ENCODE measurements at places on chromosomes 1 and 21. TPM values are rescaled to one million over a fixed set of nuclear protein-coding genes. Genes with fewer than 3 reads are reported as not detected.

The SLC41A1 gene
- 15.9 TPM for polyA plus RNA-seq

GRCh38 chr1:68046423-68046822 is 4.0 kb downstream of the DIRAS3 start:
- DNase-seq, result no peak

DNA sequence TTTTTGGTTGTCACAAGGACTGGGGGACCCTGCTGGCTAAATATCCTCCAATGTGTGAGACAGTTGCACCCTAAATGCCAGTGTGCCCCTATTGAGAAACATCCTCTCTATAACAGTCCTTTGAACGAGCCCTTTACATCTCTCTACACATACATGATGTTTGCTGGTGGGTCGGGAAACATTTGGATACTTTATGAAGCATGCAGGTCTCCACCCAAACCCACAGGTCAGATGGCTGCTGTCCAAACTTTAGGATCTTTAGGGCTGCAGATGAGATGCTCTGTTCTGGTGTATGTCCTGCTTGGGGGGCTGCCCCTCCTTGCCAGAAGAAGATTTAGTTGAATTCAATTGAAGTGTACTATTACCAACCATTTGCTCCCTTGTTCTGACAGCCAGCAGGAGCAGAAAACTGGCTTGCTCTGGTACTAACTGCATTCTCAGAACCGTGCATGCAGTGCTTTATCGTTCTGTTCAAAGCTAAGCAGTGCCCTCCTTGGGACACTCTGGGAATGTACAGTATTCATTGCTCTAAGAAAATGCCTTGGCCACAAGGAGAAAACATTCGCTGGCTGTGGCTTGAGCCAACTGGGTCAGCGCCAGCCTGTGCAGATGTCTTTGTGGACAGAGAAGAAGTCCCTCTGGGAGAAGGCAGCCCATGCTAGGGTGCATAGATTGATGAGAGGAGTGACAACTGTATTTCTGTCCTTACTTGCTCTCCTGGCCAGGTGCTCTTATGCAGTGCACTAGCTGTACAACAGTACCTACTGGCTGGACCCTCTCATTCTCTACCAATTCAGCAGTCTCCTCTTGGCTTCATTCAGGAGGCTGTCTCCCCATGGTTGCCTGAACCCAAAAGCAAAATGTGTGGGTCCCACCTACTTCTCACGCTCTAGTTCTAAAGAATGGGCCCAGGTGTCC is 61.4 kb upstream of the DIRAS3 start:
- no peak for DNase-seq

DNA sequence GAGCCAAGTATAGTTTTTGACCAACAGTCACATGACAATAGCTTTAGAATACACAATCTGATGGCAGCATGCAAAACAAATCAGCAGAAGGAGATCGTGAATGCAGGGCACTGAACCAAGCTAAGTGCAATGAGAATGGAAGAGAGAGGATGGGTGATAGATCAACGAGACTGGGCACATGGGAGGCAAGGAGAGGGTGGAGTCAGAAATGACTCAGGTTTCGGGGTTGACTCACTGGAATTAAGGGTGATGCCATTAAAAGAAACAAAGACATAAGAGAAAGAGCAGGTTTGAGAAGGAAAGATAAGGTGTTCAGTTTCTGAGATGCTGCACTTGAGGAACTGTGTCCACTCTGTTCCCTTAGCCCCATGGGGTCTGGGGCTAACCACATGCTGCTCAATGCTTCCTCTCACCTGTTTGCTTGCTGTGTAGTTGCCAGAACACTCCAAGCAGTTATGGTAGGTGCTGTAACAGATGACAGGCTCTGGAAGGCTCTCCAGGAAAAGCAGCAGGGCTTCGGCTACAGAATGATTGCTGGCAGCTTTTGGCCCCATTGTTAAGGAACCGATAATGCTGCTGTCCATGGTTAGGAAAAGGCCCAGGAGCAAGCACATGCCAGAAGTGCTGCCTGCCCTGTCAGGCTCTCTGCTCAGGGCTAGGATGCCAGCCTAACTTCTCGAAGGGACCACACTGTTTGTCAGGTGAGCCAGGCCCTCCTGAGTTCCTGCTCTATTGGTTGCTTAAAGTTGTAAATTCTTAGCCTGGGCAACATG is 6.1 kb upstream of the MTF1 start:
- DNase-seq, result no peak

The C1orf87 gene
- not detected for polyA plus RNA-seq

GRCh38 chr1:156752843-156753482 is 1.5 kb upstream of the HDGF start:
- no peak for DNase-seq

Data from naive thymus-derived CD4-positive, alpha-beta T cell (primary cell).